ENCODE measurements at places on chromosomes 5 and 9. TPM values are rescaled to one million over a fixed set of nuclear protein-coding genes. Genes with fewer than 3 reads are reported as not detected.

TESK1 gene
- 15.8 TPM for total RNA-seq

SLC46A2 gene
- total RNA-seq, result not detected

AGXT2 gene
- total RNA-seq, result not detected

PCDHA12 gene
- total RNA-seq, result 0.10 TPM

ZNF169 gene
- total RNA-seq, result 10.3 TPM

AMBP gene
- total RNA-seq, result not detected

C5 gene
- 9.2 TPM for total RNA-seq

ARL14EPL gene
- total RNA-seq, result not detected

ABO gene
- 1.4 TPM for total RNA-seq

IFNA13 gene
- total RNA-seq, result not detected

RFESD gene
- total RNA-seq, result 0.62 TPM

OBP2B gene
- not detected for total RNA-seq

KIAA1958 gene
- 5.8 TPM for total RNA-seq

GRCh38 chr9:8733131-8733954, 933.8 kb upstream of the DMAC1 start:
- peak; percentile 90 for DNase-seq

- DNase-seq, result no peak
Measured at GRCh38 chr5:38093855-38094254, 164.5 kb upstream of the EGFLAM start.

GRCh38 chr5:132322266-132322665, 28.1 kb downstream of the SLC22A4 start:
- DNase-seq, result no peak

GRCh38 chr9:136004712-136005111, 43.5 kb upstream of the UBAC1 start:
- no peak for DNase-seq

DNA sequence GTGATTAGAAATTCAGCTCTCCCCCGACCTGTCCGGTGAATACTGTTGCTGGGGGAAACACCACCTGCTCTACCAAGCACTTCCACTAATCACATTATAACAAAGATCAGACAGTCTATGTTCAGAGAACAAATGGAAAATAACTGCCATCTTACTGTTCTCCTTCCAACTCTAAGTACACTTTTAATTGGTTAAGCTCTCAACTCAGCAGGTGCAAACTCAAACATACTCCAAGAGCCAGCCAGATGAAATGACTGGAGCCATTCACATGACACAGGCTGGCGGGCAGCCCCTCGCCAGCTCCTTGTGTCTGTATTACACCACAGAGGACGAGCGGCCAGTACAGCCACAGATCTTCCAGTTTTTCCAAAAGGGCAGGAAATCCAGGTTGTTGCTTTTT, 16.1 kb downstream of the LIFR start:
- peak; percentile 80 for DNase-seq

- no peak for DNase-seq
Measured at GRCh38 chr9:25117791-25118190, 560.5 kb downstream of the TUSC1 start.

DNA sequence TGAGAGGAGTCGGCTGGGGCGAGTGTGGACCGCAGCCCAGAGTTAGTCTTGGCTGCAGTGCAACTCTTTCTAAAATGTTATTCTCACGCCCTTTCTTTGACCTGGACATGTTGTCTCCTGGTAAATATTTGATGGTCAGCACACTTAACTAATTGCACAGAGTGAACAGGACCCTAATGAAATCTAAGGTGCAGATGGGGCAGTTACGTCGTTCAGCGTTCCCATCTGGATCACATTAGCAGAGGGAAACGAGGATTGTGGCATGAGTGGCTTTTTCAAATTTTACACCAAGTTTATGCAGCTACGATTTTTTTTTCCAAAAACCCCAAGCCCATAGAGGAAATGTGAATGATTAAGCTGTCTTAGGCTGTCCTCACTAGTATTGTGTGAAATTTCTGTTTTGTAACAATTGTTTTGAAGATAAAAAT, 483 bp downstream of the C9orf85 start:
- no peak for DNase-seq

- DNase-seq, result no peak
Measured at GRCh38 chr9:108751369-108751768, 104.4 kb downstream of the ACTL7B start.

- DNase-seq, result no peak
Measured at GRCh38 chr9:2181792-2182191, 166.6 kb downstream of the SMARCA2 start.

DNA sequence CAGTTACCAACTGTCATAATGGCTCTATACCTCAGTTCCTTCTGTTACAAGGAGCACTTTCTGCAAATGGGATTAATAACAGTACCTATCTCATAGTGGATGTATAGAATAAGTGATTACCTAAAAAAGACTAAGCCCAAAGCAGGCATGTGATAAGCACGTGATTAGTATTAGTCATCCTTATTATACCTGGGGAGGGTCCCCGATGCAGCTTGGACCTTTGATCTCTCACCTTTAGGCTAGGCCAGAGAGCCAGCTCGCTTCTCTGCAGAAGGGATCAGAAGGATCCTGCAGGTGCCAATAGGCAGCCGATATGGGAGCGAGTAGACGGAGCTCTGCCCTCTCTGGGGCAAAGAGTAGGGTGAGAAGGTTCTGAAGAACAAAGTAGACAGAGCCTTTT, 4.0 kb downstream of the JADE2 start:
- no peak for DNase-seq

- no peak for DNase-seq
Measured at GRCh38 chr5:3032513-3032912, 281.0 kb upstream of the IRX2 start.

- peak; percentile 74 for DNase-seq
Measured at GRCh38 chr9:116154976-116155697, 1.5 kb downstream of the PAPPA start.

DNA sequence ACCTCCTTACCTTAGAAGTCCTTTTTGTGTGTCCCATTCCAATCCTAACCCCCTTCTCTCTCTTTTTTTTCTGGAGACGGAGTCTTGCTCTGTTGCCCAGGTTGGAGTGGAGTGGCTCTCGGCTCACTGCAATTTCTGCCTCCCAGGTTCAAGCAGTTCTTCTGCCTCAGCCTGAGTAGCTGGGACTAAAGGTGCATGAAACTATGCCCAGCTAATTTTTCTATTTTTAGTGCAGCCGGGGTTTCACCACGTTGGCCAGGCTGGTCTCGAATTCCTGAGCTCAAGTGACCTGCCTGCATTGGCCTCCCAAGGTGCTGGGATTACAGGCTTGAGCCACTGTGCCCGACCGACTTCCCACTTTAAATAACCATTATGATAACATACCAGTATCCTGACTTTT, 17.5 kb downstream of the TMEM38B start:
- DNase-seq, result no peak

GRCh38 chr9:127029548-127029947, 92.9 kb downstream of the ANGPTL2 start:
- DNase-seq, result no peak

- no peak for DNase-seq
Measured at GRCh38 chr5:79471556-79471955, 42.4 kb downstream of the HOMER1 start.

GRCh38 chr5:96975656-96976055, 39.8 kb downstream of the LNPEP start:
- no peak for DNase-seq

- DNase-seq, result no peak
Measured at GRCh38 chr5:173033923-173034322, 22.2 kb upstream of the CREBRF start.

DNA sequence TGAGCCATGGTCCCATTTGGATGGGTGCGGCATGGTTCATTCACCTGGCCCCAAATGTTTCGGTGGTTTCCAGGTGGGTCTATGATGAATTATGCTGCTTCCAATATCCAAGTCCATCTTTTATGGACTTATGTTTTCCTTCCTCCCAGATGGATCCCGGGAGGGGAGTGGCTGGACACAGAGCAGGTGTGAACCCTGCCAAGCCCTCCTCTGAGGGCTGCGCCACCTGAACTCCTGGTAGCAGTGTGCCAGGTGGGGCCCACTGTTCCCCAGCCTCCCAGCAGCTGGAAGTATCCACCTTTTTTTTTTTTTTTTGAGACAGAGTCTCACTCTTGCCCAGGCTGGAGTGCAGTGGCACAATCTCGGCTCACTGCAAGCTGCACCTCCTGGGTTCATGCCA, 42.9 kb downstream of the WNK2 start:
- no peak for DNase-seq

DNA sequence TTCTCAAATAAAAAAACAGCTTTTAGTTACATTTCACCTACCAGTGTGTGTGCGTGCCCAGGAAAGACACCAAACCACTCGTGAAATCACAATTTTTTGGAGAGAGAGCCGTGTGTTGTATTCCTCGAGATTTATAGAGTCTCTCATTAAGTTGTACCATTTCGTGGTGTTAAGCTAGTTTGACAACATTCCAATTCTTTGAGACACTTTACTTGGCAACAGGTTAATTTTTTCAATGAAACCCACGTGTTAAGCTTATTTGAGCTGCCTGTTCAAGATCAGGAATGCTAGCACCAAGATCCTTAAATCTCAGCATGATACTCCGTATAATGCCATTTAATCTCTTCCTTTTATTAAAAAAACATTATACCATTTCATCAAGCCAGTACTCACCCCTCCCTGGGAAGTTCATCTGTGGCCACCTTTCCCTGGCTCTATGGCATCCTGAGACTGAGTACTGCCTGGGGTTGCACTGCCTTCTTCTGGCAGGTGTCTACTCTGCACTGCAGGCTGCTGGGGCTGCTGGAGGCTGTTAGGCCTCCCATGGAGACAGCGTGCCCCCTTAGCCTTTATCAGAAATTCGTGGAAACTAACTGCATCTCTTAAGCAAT, 143.7 kb downstream of the ARHGAP26 start:
- peak; percentile 35 for DNase-seq

GRCh38 chr5:135208903-135209721, 175.1 kb upstream of the PITX1 start:
- DNase-seq, result peak; percentile 73

GRCh38 chr9:13957089-13957488, 356.9 kb downstream of the NFIB start:
- no peak for DNase-seq

GRCh38 chr5:89187883-89188465, 305.0 kb upstream of the MEF2C start:
- peak; percentile 39 for DNase-seq

- no peak for DNase-seq
Measured at GRCh38 chr5:71699233-71699632, 19.8 kb upstream of the CARTPT start.

- DNase-seq, result peak; percentile 78
Measured at GRCh38 chr9:34380511-34381315, 4.0 kb upstream of the MYORG start.

GRCh38 chr5:34914671-34915138, 599 bp downstream of the RAD1 start:
- DNase-seq, result no peak

- DNase-seq, result no peak
Measured at GRCh38 chr5:162377895-162378294, 310.3 kb downstream of the GABRG2 start.

- DNase-seq, result no peak
Measured at GRCh38 chr5:38612851-38613250, 56.4 kb upstream of the LIFR start.
